H4 (cell line): ENCODE measurements at places on chromosomes 16 and 17. TPM values are rescaled to one million over a fixed set of nuclear protein-coding genes. Genes with fewer than 3 reads are reported as not detected.

The IKZF3 gene
- total RNA-seq = 0.04 TPM in 1 of 2 replicates, not detected in the other

The CES5A gene
- total RNA-seq = not detected in 2 replicates

The NXPH3 gene
- 0.15 and 0.23 TPM in 2 replicates for total RNA-seq

The OGFOD3 gene
- total RNA-seq = 28.3 and 30.1 TPM in 2 replicates

The FAM83G gene
- 4.4 and 5.9 TPM in 2 replicates for total RNA-seq

The ACBD4 gene
- 2.1 and 2.6 TPM in 2 replicates for total RNA-seq

DNA sequence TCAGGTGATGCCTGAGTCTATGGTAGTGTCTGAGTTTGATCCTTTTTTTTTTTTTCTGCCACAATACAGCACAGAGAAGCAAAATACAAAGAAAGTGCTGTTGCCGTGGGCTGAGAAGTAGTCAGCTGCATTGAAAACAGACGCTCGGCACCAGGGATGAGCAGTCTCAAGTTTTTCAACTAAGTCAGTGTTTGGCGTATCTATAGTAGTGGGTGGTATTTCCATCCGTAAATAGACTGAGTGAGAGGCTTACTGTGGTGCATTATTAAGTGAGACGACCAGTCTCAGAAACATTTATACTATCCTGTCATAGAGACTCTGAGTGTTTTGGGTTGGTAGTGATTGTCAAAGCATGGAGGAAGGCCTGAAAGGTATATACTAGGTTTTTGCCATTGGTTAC, 221.3 kb downstream of the SNX29 start:
- DNase-seq = no peak

DNA sequence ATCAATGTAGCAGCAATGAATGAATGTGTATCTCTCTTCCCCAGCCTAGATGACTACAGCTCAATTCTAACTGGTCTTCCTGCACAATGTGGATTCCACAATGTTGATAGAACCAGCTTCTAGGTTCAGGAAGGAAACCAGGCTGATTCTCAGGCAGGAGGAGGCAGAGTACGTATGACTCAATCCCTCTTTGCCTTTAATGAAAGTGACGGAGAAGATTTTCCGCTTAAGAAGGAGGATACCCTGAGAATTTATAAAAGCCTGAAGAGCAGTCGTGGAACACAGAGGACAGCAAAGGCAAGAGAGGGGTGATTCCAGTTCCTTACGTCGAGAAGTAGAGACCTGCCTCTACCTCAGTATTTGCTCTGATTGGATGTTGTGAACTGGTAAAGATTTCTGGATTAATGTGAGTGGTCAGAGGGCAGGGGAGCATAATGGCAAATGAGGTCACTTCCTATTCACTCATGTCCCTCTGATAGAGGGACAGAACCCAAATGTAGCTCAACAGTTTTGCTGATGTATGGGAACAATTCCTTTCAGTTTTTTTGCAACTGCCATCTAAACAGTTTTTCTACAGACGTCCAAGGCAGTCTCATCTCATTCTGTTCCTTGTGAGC, 15.0 kb upstream of the SLC16A11 start:
- DNase-seq = no peak

DNA sequence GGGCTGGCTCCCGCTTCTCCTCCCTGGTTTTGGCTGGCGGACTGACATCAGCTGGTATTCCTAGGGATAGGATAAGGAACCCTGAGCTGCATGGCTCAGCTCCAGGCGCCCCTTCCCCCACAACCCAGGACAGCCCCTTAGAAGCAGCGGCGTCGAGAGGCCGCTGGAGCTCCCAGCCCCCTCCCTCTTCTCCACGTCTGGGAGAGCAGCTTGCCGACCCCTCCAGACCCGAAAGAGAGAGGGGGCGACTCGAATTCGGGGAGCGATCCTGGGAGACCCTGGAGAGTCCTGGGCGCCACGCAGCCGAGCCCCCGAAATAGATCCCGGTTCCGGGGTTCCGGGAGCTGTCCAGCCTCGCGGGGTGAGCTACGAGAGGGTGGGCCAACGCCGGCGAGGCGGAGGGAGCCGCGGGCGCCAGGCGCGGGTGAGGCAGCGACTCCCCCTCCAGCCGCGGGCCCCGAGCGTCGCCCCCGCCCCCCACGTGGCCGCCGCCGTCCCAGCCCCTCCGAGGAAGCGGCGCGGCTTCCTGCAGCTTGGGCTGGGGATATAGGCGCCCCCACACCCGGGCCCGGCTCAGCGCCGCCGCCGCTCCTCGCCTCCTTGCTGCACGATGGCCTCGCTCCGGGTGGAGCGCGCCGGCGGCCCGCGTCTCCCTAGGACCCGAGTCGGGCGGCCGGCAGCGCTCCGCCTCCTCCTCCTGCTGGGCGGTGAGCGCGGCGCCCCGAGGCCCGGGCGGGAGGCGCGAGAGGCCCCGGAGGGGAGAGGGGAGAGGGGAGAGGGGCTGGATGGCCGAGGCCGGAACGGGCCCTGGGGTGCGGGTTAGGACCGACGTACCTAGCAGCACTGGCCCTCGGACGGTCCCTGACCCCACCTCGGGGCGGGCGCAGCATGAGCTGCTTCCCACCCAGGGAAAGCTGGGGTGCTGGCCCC, at the start of gene RAMP2:
Gene RAMP2, plus strand, starts transcription at position 576 of the 930 bp plus-strand sequence. Its CDS starts 35 bp downstream, at position 611.
- DNase-seq = no peak

DNA sequence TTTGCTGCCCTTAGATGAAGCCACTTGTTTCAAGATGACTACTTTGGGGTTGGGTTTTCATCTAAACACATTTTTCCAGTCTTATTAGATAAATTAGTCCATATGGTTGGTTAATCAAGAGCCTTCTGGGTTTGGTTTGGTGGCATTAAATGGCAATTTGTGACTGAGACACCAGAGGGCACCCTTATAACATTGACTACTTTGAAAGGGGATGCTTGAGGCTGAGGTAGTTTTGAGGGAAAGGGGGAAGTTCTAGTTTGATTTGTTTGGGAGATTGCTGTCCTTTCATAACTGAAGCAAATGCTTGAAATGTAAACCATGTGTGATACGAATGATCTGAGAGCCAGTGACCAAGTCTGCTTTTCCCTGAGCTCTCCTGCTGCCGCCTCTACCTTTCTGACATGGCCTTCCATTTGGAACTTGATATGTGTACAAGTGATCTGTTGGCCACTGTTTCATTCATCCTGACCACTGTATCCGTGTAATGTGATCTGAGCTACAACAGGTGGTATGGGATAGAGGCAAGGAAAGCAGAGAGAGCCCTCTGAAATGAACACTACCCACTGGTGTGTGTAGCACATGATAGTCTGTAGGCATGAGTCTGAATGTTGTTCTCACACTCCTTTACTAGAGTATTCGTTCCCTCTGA, 5.8 kb upstream of the RARA start:
- DNase-seq = no peak

DNA sequence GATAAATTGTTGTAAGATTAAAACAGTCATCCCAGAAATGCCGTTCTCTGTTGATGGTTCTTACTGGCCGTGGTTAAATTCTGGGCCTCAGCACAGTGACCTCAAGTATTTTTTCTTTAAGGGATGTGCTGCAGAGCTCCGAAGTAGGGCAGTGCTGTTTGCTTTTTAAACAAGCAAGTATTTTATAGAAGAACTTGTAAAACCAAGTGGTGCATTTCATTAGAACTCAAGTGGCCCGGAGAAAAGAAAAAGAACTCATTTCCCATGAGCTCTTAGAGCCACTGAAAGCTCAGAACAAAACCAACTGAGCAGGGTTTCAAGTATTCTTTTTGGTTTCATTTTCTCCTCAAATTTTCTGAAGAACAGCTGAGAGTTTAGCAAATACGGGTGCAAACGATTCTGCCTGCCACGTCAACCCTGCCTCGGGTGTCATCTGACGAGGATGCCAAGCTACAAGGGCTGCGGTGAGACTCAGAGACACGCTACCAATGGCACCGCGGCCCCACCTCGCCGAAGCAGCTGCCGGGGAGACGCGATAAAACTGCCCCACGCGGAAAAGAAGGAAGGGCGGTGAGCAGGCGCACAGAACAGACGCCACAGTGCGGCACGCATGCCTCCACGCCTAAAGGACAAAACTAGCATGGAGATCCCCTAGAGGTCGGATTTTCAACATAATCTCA, 6.3 kb downstream of the LMF1 start:
- peak; percentile 40 for DNase-seq

DNA sequence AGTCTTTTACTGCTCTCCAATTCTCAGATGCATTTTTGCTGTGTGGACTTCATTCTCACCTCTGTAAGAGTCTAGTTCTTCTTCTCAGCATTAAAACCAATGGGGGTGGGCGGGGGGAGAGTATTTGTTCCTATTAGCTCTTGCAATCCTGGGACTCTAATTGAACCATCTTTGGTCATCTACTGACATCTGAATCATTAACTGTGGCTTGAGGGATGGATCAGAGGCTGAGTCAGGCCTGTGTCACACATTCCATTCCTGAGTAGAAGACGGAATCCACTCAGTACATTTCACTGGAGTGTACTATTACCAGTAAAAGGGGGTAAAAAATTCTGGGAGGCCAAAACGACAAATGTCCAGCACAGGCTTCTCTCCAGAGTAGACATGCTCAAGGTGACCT, 12.8 kb upstream of the ZNF23 start:
- DNase-seq = no peak

- DNase-seq = no peak
Observed at GRCh38 chr16:89815639-89816348, 653 bp downstream of the FANCA start.
